ENCODE measurements at places on chromosomes 13 and 19.

GRCh38 chr13:21243045-21243897 is 66.8 kb downstream of the MRPL57 start:
- DNase-seq = no peak

GRCh38 chr19:28841531-28841930 is 371.4 kb downstream of the UQCRFS1 start:
- no peak for DNase-seq

DNA sequence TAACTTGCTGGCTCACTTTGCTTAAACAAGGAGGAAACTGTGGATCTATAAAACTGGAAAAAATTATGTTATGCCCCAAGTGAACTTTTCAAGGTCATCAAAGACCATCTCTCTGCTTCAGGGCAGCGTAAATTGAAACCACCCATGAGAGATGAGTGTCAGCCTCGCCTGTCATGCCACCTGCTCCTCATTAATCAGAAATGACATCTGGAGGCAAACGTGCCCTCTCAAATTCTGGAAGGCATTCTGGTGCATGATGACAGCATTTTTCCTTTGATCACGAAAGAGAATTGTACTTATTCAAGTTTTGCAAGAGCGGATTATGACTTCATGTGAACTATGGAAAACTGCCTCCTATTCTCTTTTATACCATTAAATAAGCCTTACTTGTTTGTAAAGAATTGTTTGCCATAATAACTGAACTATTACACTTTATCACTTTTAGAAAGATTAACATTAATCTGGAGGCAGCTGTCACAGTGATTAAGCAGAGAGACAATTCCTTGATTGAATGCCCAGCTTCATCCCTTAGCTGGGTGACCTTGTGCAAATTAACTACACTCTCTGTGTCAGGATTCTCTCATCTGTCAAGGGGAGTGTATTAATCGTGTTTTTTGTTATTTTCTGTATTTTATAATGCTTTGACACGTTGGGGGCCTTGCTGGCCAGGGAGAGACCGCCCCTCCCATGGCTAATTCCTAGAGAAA is 17.0 kb upstream of the SACS start:
- DNase-seq = no peak

DNA sequence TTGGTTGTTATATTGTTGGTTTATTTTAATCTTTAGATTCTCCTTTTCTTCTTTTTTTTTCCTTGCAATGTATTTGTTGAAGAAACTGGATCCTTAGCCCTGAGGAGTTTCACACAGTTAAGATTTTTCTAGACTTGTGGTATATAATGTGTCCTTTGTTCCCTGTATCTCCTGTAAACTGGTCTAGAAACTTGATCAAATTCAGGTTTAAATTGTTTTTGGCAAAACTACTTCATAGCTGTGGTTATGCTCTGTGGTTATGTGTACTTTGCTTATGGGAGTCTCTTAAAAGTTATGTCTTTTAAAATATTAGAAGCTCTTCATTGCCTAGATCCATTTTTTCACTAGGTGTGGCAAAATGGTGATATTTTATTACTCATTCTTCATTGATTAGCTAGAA is 3.7 kb upstream of the MTRF1 start:
- DNase-seq = no peak

- peak; percentile 51 for DNase-seq
Measured at GRCh38 chr19:17135001-17135853, 59.6 kb downstream of the MYO9B start.

GRCh38 chr19:55075371-55075998 is at the start of gene EPS8L1:
Gene EPS8L1, plus strand, starts transcription at chr19:55075869. Its CDS starts 576 bp downstream, at chr19:55076445.
- no peak for DNase-seq

GRCh38 chr19:5897189-5897969 is 6.2 kb downstream of the NDUFA11 start:
- DNase-seq = no peak

GRCh38 chr13:95708811-95709500 is 32.0 kb downstream of the DNAJC3 start:
- no peak for DNase-seq

GRCh38 chr19:31141301-31141700 is 207.9 kb downstream of the TSHZ3 start:
- DNase-seq = no peak

DNA sequence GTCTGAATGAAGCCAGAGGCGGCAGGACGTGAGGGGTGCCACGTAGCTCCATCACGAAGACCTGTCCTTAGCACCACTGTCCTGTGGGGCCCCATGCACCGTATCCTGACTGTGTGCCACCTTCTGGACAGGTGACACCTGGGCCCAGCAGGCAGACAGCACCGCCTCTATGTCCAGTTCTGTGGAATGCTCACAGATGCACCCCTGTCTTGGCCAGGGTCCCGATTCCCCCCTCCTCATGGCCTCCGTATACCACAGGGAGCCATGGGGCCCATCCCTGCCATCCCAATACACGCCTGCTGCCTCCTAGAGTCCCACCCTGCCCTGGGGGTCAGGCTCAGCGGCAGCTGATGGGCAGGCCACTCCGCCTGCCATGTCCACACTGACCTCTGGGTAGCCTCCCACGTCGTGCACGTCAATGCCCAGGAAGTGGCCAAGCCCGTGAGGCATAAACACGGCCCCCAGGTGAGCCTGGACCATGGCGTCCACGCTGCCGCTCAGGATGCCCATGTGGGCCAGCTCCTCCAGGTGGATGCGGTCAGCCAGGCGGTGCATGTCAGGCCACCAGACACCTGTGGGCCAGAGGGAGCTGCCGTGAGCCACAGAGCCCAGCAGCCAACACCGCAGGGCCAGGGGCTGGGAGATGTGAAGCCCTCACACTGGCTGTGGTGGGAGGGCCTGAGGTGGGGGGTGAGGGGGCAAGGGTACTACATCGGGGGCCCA is 17.6 kb downstream of the CEBPG start:
- DNase-seq = no peak

DNA sequence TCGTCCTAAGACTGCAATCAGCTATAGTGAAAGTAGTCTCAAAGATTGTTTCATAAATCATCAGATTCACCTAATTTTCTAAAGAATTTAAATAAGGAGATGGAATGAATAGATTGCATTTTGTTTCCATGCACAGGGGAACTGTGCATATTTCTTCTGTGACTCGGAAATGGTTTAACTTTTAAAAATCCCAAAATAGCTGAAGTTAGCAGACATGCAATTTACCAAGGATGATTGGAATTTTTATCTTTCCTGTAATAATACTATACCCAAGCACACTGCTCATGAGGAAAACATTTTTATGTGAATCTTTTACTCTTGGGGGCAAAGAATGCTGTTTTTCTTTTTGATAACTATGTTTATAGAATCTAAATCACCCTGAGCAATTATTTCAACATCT is 15.0 kb upstream of the LMO7 start:
- no peak for DNase-seq

- DNase-seq = no peak
Measured at GRCh38 chr13:75647126-75647784, 11.1 kb downstream of the LMO7 start.

DNA sequence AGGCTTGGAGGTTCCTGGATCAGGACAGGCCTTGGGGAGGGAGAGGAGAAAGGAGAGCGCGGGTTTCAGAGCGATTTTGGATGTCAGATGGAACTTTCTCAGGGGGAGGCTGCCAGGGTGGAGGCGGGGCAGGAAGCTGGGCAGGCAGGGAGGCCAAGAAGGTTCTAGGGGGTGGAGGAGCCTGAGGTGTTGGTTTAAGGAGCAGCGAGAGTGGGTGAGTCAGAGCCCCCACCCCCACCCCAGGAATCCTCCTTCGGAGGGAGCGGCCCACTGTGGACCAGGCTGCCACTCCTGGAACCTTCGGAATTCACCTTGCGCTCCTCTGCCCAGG is 15.9 kb upstream of the NOP53 start:
- no peak for DNase-seq

DNA sequence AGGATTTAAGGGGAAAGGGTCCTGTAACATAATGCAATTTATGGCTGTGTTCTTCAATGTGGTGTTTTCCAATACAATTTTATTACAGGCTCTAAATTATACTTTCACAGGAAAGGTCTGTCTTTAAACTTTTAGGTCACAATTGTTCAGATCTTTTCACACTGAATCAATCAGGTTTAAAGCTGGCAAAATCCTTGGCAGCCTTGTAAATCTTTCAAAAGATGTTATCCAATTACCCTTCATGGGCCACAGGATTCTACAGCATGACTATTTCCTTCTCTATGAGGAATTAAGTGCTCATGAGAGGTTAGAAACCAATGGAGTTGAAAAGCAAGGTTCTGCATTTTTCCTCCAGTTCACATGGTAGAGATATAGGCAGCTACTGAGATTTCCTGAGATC is 211.5 kb upstream of the MIR17HG start:
- DNase-seq = no peak

DNA sequence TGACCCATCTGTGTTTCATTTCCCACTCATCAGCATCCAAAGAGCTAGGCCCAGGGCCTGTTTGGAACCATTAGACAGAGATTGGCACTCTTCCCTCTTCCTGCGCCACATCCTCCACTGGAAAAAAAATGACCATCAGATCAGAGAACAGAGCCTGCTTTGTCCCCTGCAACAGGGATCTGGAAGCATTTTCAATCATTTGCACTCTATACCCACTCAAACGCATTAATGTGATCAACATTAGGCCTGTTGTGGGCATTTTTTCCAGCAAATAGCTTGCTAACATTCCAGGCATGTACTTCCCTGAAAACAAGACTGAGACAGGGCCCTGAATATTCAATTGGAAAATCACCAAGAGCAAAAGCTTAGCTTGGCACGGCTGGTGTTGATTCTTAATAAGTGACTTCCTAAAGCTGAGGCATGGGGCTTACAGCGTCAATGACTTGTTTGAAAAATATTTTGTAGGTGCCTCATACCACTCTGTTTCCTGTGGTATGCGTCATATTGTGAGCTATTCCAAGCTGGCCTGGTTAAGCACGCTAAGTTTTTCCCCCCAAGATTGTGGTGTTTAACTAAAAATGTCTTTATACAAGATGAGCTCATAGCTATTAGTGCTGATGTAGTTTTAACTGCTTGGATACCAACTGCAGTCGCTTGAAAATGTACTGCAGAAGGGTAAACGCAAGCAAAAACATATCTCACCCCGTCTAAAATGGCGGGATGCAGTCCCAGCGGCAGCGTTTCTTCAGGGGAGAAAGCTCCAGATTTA is 404.4 kb downstream of the SPRY2 start:
- no peak for DNase-seq

GRCh38 chr13:25276748-25277147 is 10.5 kb downstream of the MTMR6 start:
- no peak for DNase-seq

GRCh38 chr13:32310134-32310706 is 4.9 kb downstream of the ZAR1L start:
- no peak for DNase-seq

- no peak for DNase-seq
Measured at GRCh38 chr19:52492201-52492993, 35.1 kb upstream of the ZNF808 start.

DNA sequence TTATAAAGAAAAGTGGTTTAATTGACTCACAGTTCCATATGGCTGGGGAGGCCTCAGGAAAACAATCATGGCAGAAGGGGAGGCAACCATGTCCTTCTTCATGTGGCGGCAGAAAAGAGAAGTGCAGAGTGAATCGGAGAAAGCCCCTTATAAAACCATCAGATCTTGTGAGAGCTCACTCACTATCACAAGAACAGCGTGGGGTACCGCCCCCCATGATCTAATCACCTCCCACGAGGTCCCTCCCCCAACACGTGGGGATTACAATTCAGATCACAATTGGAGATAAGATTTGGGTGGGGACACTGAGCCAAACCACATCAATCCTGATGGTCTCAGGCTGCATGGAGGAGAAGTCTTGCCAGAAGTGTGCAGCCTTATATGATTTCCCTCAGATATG is 26.0 kb downstream of the TM9SF2 start:
- no peak for DNase-seq

- DNase-seq = no peak
Measured at GRCh38 chr19:17718550-17718946, 732 bp upstream of the MAP1S start.

DNA sequence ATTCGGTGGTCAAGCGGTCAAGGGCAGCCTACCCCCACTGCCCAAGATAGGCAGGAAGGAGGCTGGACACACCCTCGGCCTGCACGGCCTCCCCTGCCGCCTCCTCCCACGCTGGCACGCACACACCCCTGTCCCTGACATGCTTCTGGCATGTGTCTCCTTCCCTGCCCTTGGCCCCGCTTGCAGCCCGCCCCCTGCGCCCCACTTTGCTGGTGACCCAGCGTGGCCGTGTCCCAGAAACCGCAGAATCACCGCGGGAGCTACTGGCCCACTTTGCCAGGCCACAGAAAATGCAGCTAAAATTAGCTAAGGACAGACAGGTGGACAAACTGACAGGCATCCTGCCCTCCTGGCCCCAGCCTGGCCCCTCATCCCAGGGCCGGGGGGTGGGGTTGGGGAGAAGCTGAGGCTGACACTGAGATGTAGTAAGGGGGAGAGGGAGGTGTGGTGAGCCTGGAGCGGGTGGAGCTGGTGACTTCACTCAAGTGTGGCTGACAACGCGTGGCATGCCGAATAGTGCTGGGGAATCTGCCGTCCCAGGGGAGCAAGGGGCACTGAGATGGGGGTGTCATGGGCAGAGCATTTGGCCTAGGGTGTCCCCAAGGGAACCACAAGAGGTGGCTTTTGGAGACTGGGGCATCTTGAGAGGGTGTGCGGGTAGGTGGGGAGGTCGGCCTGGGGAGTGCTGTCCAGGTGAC is 2.4 kb downstream of the SHANK1 start:
- no peak for DNase-seq

GRCh38 chr19:4979211-4979807 is 10.4 kb downstream of the KDM4B start:
- no peak for DNase-seq

- no peak for DNase-seq
Measured at GRCh38 chr19:50750010-50750409, 20.3 kb upstream of the GPR32 start.

DNA sequence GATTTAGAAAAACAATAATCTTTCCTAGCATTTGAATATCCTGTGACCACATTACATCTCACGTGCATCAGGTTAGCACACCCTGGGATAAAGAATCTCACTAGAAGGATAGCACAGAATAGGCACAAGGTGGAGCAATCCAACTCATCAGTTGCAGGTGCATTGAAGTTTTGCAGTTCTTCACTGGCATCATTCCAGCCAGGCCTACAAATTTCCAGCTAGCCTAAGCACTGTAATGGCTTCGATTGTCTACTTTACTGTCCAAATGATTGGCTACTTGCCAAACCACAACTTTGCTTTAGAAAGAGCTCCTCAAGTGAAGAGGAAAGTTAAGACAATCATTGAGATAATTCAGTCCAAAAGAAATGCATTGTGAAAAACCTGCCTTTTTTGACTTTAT is 89.5 kb downstream of the SPRY2 start:
- no peak for DNase-seq

GRCh38 chr19:35142606-35143230 is 337 bp upstream of the FXYD7 start:
- DNase-seq = peak; percentile 22

- no peak for DNase-seq
Measured at GRCh38 chr19:47239152-47239551, 8.2 kb upstream of the BBC3 start.

GRCh38 chr13:74910415-74910814 is 571.6 kb downstream of the TBC1D4 start:
- DNase-seq = no peak

GRCh38 chr19:9565900-9566705 is 18.2 kb downstream of the ZNF121 start:
- DNase-seq = no peak

GRCh38 chr19:30695171-30695875 is 323.1 kb downstream of the ZNF536 start:
- DNase-seq = no peak

GRCh38 chr19:56403764-56404704 is at the start of gene ZNF583:
Gene ZNF583, plus strand, starts transcription at chr19:56404332. Its CDS starts 2,783 bp downstream, at chr19:56407115.
- DNase-seq = peak; percentile 95
